CD4-positive, alpha-beta memory T cell (primary cell): ENCODE measurements at places on chromosomes 4 and X. TPM values are rescaled to one million over a fixed set of nuclear protein-coding genes. Genes with fewer than 3 reads are reported as not detected.

- DNase-seq = no peak
Observed at GRCh38 chr4:102988429-102989020, 31.0 kb downstream of the SLC9B1 start.

DNA sequence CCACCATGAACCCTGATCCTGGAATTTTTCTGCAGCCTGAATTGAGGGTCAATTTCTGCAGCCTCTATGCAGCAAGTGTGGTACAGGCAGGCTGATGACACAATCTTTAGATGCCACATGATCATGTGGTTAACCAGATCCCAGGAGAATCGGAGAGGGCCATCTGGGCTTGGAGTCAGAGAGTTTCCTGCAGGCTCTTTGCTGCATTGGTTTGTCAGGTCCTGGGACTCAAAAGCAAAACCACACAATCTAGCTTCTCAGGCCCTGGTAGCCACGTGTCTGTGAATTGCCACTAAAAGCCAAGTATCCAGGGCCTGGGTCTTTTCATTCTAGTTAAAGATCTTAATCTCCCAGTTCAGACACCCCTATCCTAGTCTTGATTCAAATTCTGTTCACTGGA, 464.5 kb downstream of the BCOR start:
- DNase-seq = no peak

DNA sequence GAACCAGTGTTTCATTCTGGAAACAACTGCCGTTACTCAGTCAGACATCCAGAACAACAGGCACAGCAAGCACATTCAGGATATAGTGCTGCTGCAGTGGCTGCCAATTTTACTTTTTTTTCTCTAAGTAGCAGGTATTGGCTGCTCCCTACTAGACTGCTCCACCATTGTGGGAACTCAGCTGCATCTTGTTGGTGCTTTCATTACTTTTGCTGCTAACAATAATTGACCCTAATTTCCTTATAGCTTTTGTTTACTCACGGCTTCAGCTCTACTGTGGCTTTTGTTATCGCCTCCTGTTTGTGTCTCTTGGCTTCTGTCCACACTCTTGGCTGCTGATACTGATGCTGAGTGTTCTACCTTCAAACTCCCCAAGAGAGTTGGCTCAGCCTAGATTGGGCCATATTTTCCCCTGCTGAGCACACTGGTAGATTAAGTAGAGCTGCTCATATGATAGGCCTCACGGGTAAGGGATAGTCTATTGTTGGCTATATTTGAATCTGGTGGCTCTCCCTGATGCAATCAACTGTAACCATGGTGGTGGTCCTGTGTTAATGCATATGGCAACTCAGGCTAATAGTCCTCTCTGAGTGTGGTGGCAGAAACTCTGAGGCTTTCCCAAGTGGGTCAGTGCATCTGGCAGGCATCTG, 44.5 kb upstream of the IL2 start:
- no peak for DNase-seq

DNA sequence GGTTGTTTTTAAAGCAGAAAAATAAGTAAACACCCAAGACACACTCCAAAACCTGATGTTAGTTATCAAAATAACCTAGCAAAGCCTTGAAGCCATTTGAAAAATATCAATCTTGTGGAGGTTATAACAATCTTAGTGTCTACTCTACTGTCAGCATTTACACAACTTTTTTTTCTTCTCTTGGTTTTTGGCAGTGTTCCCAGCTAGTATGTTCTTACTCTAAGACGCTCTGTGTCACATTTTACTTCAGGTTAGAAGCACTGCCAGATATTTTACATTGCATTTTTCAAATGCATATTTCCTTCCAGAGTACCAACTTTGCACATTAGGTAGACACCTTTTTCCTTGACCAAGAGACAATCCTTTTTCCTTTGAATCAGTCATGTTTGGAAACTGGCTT, 114.0 kb upstream of the INPP4B start:
- DNase-seq = no peak

- DNase-seq = no peak
Observed at GRCh38 chrX:17591741-17592110, 145.6 kb upstream of the SCML1 start.

GRCh38 chr4:99536848-99537247, 26.0 kb downstream of the C4orf17 start:
- no peak for DNase-seq

DNA sequence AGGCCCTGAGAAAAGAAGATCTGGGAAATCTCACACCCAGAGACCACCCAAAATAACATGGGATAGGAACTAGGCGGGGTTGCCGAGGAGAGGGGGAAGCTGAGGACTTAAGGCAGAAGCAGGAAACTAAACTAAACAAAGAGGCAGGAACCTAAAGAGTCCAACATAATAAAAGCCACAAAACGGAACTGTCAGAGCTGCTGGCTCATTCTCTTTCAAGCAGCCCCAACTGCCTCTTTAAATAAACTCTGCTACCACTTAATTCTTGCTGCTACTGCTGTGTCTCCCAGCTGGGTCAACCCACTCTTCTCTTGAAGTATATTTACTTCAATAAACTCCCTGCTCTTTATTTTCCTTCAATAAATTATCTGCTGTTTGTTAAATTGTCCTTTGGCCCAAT, 44.5 kb downstream of the MAGEB16 start:
- no peak for DNase-seq

DNA sequence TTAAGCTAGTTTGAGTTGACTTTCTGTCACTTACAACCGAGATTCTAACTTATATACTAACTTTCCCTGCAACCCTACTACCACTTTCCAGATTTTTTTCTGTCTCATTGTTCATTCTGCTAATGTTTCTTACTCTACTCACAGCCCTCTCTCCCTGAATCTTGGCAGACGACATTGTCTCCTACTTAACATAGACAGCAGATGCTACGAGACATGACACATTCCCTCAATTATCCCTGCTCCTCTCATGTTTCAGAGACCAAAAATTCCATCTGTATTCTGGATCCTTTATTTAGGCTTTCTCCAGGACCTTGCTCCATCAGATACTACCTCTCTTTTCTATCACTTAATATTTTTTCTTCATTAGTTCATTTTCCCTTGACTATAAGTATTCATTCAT, 379.1 kb upstream of the TEX13C start:
- DNase-seq = no peak

DNA sequence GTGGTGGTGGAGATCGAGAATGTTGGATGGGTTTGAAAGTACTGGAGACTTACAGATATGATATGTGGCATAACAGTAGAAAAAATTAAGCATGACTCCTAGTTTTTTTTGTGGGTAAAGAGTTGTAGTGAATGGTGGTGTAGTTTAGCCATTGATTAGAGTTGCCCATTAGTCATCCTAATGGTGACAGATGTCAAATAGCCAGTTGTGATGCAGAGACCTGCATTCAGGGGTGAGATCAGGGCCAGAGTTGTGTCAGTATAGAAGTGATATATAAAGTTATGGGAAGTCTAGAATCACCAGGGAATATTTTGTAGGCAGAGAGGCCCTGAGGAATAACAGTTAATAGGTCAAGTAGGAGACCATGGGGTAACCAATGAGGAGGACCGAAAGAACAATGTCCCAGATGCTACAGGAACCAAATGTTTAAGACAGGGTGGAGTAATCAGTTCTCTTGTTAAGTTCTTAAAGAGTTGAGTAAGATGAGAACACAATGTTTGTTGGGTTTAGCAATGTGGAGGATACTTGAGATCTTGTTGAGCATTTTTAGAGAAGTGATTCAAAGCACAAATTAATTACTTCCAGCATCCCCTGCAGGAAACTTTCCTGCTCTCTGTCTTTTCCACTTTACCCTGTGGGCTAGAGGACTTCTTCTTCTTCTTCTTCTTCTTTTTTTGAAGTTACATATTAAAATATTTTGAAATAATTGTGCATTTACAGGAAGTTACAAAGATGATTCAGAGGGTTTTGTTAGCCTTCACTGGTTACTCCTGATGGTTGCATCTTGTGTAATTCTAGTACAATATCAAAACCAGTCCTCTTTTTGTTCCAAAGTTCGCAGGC, 13.3 kb downstream of the SGMS2 start:
- no peak for DNase-seq

- no peak for DNase-seq
Observed at GRCh38 chrX:39117101-39117500, 315.8 kb downstream of the MID1IP1 start.

- no peak for DNase-seq
Observed at GRCh38 chr4:17309567-17310268, 202.2 kb downstream of the QDPR start.

- no peak for DNase-seq
Observed at GRCh38 chr4:15488658-15489470, 19.2 kb downstream of the CC2D2A start.

- DNase-seq = no peak
Observed at GRCh38 chr4:111399623-111400022, 745.6 kb upstream of the FAM241A start.

DNA sequence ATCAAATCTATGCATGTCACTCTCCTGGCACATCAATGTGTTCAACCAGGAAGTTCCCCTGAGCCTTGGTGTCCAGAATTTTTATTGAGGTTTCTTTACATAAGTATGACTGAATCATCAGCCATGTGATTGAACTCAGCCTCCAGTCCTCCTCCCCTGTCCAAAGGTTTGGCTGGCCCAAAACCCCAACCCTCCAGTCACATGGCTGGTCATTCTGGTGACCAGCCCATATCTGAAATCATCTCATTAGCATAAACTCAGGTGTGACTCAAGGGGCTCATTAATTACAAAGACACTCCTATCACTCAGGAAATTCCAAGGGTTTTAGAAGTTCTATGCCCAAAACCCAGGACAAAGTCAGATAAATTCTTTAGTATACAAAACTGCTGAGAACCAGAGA, 20.6 kb upstream of the SUPT20HL2 start:
- no peak for DNase-seq

DNA sequence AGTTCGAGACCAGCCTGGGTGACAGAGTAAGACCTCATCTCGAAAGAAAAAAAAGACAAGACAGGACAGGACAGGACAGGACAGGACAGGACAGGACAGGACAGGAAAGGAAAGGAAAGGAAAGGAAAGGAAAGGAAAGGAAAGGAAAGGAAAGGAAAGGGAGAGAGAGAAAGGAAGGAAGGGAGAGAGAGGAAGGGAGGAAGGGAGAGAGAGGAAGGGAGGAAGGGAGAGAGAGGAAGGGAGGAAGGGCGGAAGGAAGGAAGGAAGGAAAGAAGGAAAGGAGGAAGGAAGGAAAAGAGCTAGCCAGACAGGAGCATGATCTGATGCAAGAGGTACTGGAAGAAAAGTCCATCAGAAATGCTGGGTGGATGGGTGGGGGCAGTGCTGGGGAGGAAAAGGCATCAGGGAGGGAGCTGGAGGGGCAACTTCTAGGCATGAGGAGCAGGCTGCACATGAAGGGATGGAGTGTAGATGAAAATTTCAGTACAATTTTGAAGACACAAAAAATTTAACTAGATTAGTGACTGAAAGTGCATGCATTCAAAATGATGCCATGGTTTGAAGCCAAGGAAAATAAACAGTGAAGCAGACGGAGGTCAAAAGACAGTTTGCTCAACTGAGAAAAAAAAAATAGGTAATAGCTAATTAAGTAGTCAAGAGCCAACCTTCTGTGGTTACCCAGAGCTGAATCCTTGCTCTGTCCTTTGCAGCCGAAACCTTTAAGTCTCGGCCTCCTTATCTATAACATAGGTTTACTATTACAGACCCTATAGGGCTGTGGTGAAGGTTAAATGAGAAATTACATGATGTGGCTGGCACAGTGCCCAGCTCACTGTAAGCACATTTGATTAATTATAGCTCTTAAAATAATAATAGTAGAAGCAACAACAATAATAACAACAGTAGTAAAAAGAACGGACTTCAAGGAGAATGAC, 59.9 kb downstream of the ZNF827 start:
- no peak for DNase-seq

DNA sequence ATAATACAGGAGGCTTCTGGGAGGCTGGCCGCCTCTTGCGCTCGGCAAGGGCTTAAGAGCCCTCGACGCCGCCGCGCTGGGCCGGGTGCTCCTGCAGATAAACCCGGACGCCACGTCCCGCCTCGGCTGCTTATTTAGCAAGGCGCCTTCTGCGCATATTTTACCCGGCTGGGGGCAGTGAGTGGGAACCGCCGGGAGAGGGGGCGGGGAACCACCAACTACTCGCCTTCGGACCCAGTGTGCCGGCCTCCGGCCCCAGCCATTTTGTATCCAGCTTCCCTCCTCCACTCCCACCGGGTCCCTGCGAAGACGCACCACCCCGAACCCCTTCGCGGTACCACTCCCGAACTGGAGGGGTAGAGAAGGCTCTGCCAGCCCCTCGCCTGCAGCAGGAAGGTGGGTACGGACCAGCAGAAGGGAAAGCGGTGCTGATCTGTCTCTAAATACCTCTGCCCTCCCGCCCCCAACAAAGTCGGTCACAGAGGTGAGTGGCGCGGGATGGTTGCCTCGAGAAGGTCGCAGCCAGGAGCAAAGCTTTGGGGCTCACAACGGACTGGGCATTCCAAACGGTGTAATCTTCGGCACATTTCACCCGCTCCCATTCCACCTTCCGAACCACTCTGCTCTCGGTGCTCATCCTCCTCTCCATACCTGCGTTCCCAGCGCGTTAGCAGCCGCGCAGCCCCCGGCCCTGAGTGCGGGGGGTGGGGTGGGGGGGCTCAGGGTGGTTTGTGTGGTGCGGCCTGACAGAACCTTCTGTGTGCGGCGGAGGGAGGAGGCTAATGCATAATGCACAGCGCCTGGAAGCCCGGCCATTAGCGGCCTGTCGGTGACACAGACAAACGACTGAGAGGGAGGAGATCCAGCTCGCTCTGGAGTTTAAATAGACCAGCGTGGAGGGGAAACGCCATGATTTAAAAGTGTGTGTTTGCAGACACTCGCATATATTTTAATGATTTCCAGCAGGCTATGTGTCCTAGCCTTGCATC, 4.9 kb upstream of the BCOR start:
- DNase-seq = no peak

DNA sequence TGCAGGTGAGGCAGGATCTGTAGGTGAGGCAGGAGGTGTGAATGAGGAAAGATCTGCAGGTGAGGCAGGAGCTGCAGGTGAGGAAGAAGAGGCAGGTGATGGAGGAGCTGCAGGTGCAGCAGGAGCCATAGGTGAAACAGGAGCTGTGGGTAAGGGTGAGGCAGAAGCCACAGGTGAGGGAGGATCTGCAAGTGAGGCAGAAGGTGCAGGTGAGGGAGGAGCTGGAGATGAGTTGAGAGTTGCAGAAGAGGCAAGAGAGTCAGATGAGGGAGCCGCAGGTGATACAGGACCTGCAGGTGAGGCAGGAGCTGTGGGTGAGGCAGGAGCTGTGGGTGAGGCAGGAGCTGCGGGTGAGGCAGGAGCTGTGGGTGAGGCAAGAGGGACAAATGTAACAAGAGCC, 27.1 kb upstream of the PNMA3 start:
- no peak for DNase-seq

TAF7L gene
- total RNA-seq = not detected

NAT8L gene
- not detected for total RNA-seq

CSAG3 gene
- not detected for total RNA-seq

PPARGC1A gene
- not detected for total RNA-seq

FAM149A gene
- 0.76 TPM for total RNA-seq

NWD2 gene
- not detected for total RNA-seq

EPHA5 gene
- total RNA-seq = not detected

MAML3 gene
- 2.9 TPM for total RNA-seq

USP46 gene
- 25.7 TPM for total RNA-seq

MAGEA2B gene
- not detected for total RNA-seq

MAOB gene
- total RNA-seq = not detected

SHISA3 gene
- total RNA-seq = not detected

UCP1 gene
- not detected for total RNA-seq

SEL1L3 gene
- total RNA-seq = 61.4 TPM

RAB33B gene
- 16.6 TPM for total RNA-seq

UGT2A3 gene
- total RNA-seq = not detected
